NCI-H187 (cell line): ENCODE measurements at places on chromosomes 1 and 21.

DNA sequence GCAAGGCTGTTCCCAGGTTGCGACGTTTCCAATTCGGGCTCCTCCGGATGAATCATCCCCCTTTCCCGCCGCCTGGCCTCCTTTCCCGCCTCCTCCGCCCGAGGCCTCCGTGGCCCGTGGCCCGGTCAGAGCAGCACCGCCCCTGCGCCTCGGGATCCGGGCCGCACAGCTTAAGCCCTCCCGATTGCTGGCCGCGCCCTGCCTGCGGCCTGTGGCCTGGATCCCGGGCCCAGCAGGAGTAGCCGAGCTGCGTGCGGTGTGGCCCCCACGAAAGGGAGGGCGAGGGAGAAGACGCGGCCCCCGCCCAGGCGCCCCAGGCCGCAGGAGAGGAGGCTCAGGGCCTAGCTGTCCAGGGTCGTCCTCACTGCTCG lies 1.0 kb downstream of the TMEM200B start:
- no peak for DNase-seq

DNA sequence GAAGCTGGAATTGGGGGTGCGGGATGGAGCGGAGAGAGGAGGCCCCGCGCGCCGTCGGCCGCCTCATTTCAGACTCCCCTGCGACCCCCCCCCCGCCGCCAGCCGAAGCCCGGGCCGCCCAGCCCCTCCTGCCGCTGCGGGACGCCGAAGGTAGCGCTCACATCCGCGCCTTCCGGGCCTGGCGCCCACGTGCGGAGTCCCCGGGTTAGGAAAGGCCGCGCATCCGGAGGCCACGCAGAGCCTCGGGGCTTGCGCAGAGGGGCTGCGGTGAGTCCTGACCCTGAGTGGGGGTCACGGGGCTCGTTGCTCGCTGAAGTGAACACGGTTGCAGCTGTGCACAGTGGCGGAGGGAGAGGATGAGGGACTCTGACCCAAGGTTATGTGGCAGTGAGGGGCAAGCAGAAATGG lies 552 bp upstream of the ZNF496 start:
- no peak for DNase-seq

DNA sequence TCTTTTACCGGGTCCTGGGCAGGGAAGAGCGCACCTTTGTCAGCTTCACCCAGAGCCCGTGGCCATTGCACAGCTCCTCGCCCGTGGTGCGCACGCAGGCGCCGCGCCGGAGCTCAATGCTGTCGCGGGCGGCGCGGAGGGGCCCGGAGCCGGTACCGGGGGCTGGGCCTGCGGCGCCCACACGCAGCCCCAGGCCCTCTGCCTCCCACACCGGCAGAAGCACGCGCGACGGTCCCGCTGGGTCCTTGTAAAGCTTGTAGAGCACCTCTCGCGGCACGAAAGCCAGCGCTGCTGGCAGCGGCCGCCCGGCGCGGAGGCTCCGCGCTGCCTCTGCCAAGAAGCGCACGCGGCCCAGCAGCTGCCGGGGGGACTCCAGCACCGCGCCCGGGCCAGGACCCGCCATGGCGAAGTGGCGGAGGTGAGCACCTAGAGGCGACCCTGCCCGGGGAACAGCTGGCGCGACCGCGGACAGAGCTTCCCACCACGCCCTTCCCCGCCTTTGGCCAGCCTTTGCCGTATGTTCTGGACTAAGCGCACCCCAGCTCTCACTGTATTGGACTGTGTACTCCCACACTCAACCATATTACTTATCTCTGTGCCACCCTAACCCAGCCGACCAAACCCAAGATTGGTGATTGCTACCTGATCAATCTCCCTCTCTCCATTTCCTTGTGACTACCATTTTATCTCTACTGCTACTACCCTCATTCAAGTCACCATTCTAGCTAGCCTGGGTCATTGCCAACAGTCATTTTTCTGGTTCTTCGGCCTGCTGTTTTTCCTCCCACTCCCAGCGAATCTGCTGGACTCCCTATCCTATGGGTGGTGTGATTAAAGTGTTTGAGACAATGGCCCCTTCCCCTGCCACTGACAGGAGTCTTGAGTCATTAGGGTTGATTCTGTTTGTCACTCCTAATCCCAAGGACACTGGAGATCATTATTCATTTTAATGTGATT lies at the start of gene HECTD3:
Gene HECTD3 (minus strand): TSS at position 470 of the 957 bp plus-strand sequence. CDS start 67 bp downstream, at position 403.
- DNase-seq = peak; percentile 46

- DNase-seq = no peak
Measured at GRCh38 chr1:218850367-218850766, 323.3 kb upstream of the LYPLAL1 start.

DNA sequence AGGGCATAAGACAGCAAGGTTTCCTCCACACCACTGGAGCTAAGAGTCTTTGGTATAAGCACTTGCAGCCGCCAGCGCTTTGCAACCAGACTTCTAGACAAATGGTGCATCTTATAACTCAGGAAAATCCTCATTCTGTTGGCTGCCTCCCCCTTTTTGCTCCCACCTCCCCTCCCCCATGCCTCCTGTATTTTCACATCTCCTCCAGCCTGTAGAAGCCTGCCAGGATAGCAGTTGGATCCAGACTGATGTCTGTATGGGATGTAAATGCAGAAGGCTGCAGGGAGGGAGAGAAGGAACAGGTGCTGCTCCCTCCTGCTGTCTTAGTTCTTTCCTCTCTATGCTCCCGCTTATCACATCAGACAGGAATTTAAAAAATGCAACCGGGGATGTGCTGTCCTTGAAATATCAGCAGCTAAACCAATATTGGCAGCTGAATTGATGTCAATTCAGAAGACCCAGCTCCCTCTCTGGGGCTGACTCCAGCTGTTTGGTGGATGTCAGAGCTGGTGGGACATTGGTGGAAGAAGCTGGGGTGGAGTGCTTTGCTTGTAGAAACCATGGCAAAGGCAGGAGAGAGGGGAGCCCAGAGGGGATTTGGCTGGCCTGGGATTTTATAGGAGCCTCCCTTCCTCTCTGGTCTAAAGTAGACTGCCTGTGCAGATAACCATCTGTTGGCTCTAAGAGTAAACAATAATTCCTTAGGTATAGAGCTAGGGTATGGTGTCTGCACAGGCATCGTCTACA lies 53.5 kb downstream of the NFASC start:
- DNase-seq = no peak
